ENCODE measurements at places on chromosomes 2 and 18.

GRCh38 chr2:239289545-239289944 is 111.3 kb downstream of the HDAC4 start:
- no peak for DNase-seq

DNA sequence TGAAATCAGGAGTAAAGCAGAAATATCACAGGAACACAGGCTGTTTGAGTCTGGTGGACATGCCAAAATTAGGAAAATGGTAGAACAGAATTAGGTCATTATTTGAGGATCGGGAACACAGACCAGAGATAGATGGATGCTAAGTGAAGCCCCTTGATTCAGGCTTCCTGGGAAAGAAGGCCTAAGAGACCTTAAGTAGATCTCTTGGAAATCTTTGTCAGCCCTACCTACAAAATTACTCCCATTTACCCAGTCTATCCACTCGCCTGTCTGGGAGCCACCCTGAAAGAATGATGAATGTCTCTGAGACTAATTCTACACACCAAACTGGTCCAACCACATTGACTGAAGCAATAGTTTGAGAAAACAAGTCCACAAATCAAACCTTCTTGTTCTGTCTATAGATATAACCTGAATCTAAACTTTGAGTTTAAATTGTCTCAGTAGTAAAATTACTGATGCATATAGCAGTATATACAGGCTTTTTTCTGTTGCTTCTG is 36.6 kb upstream of the TANK start:
- DNase-seq: no peak

DNA sequence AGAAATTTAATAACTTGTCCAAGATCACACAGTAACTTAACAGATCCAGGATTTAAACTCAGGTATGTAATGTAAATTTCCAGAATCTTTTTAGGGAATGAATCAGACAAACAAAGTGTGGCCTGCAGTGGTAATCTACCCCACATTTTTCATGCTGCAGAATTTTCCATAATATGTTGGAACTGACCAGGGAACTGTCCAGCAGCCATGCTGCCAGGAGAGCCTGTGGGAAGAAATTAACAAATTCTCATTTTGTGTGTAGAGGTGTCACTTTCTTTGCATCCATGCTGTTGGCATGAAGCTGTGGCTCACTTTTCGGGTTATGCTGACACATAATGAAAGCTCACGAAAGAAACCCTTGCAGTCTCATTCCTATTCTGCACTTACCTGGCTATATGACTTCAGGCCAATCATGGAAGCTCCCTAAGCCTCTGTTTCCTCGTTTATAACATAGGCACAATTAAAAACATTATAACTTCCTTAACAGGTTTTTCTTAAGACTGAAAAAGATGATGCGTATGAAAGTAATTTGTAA is 54.7 kb downstream of the CDKL4 start:
- DNase-seq: no peak

DNA sequence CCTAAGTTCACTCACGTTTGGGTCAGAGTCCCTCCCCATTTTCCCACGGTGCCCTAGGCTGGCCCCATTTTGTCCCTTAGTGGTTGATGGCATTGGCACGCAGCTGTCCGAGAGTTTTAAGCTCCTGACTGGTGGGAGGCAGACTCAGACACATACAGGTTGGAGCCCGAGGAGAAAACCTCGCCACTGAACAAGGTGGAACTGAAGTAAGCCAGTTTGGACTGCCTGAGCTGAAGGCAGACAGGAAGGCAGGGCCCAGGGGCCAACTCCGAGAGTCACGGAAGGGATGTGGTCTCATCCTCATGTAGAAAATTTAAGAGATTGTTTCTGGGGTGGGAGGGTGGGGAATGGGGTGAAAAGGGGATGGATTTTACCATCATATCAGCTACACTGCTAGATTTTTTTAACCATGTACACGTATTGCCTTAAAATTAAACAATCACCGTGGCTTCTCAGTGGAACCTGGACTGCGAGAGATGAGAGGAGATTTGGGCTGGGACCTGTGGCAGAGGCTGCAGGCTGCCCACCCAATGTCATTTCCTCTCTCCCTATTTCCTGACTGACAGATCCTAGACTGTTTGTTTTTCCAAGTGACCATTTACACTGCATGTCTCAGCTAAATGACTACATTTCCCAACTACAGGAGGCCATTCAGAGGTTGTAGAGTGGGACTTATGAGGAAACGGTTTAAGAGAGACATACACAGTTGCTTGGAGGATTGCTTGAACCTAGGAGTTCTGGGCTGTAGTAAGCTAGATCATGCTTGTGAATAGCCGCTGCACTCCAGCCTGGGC is 19.4 kb upstream of the NMUR1 start:
- DNase-seq: no peak

GRCh38 chr18:22493255-22493654 is 75.5 kb upstream of the CTAGE1 start:
- no peak for DNase-seq

DNA sequence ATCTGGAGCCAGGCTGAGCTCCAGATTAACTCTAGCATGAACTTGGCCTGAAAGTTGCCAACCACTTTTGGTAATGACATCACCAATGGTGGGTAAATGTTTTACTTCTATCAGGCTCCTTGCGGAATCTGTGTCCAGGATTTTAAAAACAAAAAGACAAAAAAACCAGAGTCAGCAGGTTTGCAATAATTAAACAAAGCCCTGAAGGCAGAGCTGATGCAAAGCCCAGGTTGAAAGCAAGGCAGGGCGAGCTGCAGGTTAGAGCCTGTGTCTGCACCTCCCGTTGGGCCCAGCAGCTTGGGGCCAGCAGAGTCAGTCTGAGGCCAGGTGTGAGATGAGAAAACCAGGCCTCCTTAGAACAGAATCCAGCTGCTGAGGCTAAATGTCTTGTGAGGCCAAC is 29.1 kb upstream of the ALK start:
- DNase-seq: no peak

- no peak for DNase-seq
Observed at GRCh38 chr2:124822516-124822915, 797.4 kb downstream of the CNTNAP5 start.

DNA sequence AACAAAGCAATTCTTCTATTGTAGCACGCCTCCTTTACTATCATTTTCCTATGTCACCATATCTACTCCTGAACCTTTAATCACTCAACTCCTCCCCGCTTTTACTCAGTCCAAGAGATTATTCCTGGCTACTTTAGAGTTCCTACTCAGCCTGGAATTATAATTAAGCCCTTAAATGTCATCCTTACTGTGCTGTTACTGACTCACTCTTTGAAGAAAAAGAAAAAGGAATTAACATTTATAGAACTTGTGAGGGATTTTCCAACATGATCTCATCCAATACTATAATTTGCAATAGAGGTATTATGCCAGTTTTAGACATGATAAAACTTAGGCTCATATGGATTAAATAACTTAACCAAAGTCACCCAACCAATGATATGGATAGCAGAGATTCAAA is 61.7 kb downstream of the CCDC88A start:
- DNase-seq: no peak

GRCh38 chr18:48161191-48161910 is 230.9 kb upstream of the SMAD2 start:
- peak; percentile 40 for DNase-seq

- DNase-seq: no peak
Observed at GRCh38 chr2:102748107-102748506, 13.7 kb upstream of the TMEM182 start.

GRCh38 chr2:44929735-44930273 is 11.7 kb upstream of the SIX3 start:
- DNase-seq: no peak

- DNase-seq: no peak
Observed at GRCh38 chr2:72150861-72151356, 3.2 kb upstream of the CYP26B1 start.

- DNase-seq: no peak
Observed at GRCh38 chr2:120920454-120921148, 184.9 kb downstream of the GLI2 start.

Measured in activated CD8-positive, alpha-beta memory T cell treated with anti-CD3 and anti-CD28 coated beads for 4 hours (primary cell).